ENCODE measurements at places on chromosomes 12 and 14.

- no peak for DNase-seq
Measured at GRCh38 chr12:57679697-57680096, 14.2 kb upstream of the OS9 start.

DNA sequence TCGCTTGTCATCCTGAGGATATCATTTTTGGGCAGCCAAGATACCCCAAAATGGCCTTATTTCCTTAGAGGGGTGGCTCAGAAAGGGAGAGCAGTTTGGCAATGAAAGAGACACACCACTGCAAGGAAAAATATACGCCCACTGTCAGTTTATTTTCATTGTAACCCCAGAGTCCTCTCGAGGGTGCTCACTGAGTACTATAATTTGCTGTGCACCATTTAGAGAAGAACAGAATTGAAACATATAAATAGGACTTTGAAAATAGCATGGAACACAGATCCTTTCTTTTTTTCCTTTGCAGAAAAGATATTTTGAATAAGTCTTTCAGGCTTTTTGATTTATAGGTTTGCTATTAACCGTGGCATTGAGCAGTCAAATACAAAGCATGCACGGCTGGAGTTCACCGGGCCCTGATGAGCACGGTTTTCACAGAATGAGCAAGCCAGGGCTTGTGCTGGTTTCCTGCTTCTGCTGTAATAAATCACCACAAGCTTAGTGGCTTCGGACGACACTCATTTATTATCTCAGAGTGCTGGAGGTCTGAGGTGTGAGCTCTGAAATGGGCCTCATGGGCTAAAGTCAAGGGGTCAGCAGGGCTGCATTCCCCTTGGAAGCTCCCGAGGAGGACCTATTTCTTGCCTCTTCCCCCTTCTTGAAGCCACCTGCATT lies 152.3 kb downstream of the ZNF664 start:
- no peak for DNase-seq

GRCh38 chr14:65100922-65101541 lies 1.3 kb downstream of the MAX start:
- DNase-seq = no peak

DNA sequence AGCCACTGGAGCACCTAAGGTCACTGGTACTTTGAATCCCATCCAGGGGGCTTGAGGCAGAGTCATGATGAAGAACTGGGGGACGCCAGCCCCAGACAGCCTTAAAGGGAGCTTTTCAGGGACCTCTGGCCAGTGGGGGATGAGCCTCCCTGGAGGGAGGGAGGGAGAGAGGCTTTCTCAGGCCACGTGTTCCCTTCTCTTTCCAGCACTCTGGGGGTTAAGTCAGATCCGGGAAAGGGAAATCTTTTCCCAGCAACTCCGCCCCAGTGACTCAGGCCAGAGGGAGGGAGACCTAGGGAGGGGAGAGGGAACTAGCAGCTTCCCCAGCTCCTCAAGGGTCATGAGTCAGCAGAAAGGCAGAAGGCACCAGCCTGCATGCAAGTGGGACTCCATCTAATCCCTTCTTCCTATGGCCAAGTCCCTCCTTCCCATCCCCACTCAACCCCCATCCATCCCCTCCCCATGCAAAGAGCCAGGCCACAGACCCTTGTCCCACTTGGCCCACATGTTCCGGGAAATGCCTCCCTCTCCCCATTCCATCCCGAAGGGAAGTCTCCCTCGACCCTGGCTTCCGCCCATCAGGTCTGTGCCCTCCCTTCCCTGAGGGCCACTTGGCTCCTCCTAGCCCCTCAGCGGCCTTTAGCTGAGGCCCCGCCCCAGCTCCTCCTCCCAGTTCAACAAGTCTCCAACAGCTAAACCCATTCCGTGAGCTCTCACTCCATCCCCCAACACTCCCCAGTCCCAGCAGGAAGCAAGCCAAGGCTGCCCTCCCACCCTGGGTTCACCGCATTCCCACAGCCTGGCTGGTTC lies 5.6 kb downstream of the TNFRSF1A start:
- peak; percentile 45 for DNase-seq

DNA sequence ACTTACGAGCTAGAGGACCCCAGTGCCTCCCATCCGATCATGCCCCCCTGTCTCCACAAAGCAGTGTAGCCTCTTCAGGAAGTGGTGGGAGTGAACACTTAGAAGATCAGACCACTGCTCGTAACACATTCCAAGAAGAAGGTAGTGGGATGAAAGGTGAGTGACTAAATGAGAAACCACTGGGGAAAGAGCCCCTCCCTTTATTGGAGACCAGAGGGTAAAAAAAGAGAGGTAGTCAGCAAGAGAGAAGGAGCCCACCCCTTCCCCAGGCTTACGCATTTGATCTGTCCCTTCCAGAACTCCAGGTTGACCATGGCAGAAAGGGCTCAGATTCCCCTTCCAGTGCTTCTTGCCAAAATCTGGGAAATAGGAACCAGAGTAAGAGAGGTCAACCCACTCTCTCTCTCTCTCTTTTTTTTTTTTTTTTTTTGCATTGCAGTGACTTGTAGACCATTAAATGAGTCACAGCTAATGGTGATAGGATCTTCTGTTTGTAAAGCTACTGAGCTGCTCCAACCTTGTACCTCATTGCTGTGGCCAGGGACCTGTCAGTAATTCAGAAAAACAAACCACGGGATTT lies 165.4 kb downstream of the GCH1 start:
- DNase-seq = no peak

DNA sequence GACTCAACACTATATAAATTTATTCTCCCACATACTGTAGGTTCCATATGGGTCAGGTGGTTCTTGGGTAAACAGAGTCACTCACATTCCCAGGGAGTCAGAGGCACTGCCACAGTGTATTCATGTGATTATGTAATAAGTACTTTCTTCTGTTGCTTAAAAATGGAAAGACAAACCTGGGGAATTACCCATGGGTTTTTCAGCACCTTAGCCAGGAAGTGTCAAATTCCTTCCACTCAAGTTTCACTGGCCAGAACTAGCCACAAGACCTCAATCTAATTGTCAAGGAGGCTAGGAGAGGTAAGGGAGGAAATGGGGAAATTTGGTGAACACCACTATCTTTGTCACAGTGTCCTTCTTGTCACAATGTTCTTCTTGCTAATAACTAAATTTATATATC lies 333.2 kb upstream of the MDGA2 start:
- DNase-seq = no peak

DNA sequence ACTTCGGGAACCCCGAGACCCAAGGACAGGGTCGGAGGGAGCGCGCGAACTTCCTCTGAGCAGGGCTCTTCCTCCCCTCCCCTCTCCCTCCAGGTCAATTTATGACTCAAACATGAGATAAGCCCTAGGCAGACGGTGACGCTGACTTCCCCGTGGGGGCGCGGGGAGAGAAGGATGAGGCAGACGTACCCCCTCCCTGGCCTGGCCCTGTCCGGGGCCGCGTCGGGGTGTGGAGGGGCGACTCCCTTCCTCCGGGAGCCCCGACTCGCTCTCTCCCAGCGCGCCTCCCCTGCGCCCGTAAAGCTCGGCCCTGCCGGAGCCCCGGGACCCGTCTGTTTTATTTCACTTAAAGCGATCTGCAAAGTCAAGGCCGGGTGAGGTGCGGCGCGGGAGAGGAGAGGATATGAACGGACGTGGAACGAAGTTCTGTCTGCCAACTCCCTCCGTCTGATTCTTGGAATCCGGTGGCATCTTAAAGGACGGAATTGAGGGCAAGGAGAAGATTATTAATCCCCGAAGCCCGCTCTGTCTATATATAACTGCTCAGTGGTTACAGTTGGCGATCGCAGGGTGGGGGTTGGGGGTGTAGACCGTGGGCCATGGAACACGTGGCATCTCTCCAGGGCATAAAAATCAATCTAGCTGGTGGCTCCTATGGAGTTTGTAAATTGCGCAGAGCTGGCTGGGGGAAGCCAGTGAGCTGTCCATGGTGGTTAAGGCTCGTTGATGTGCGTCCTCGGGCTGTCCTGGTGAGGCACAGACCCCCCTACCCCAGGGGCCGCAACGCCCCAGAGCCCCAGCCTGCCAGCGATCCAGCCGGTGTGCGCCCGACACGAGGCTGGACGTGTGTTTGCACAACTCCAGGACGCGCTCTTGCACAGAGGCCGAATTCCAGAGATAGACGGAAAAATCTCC lies 2.9 kb upstream of the PTHLH start:
- peak; percentile 25 for DNase-seq

GRCh38 chr12:65905405-65905804 lies 81.1 kb downstream of the HMGA2 start:
- no peak for DNase-seq

DNA sequence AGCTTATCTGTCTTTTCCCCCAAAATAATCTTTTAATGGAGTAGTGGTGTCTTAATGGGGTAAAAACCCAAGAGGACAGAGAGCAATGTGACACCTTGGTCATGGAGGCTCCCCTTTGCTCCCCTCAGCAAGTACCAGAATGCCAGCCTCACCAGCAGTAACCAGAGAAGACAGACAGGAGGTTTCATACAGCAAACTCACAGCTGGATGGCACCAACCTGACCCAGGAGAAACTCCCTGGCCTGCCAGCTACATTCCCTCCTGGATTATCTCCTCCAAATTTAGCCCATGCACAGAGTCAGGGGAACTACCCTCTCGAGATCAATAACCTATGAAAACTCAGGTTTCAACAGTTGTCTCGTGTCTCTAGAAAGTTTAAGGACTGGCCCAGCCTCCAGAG lies 15.9 kb downstream of the BHLHE41 start:
- DNase-seq = no peak

GRCh38 chr12:53069621-53070410 lies 9.4 kb downstream of the SPRYD3 start:
- no peak for DNase-seq

- DNase-seq = no peak
Measured at GRCh38 chr14:61183196-61183885, 97.8 kb downstream of the TMEM30B start.

- no peak for DNase-seq
Measured at GRCh38 chr14:56149151-56149550, 30.9 kb downstream of the PELI2 start.

- no peak for DNase-seq
Measured at GRCh38 chr14:50961605-50962221, 17.4 kb upstream of the PYGL start.

DNA sequence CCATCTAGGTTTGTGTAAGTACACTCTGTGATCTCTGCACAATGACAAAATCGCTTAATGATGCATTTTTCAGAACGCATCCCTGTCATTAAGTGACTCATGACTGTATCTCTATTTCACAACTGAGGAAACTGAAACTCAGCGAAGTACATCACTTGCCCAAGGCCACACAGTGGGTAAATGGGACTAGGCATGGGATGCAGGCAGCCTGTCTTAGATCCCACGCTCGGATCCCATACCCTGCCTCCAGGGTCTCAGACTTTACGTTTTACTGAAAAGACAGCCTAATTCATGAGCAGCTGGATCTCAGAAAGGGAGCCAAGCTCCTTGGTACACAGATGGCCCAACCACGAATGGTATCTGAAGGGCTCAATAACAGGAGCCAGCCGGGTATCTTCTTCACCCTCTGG lies 2.4 kb upstream of the MLEC start:
- DNase-seq = no peak

DNA sequence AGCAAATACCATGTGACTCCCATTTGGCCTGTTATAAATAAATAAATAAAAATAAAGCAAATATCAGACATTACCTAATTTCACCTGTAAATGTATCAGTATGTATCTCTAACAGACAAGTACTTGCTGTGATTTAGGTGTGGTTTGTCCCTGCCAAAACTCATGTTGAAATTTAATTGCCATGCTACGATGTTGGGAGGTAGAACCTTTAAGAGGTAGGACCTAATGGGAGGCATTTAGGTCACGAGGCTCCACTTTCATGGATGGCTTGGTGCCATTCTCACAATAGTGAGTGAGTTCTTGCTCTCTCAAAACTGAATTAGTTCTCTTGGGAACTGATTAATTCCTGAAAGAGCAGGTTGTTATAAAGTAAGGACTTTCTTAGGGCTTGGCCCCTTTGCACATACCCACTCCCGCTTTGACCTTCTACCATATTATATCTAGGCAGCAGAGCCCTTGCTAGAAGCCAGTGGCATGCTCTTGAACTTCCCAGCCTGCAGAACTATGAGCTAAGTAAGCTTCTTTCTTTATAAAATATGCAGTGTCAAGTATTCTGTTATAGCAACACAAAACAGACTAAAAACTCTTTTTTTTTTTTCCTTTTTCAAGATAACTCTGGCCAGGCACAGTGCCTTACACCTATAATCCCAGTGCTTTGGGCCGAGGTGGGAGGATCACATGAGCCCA lies 26.0 kb downstream of the VEZT start:
- no peak for DNase-seq

- DNase-seq = no peak
Measured at GRCh38 chr14:73455294-73455693, 3.1 kb downstream of the NUMB start.

DNA sequence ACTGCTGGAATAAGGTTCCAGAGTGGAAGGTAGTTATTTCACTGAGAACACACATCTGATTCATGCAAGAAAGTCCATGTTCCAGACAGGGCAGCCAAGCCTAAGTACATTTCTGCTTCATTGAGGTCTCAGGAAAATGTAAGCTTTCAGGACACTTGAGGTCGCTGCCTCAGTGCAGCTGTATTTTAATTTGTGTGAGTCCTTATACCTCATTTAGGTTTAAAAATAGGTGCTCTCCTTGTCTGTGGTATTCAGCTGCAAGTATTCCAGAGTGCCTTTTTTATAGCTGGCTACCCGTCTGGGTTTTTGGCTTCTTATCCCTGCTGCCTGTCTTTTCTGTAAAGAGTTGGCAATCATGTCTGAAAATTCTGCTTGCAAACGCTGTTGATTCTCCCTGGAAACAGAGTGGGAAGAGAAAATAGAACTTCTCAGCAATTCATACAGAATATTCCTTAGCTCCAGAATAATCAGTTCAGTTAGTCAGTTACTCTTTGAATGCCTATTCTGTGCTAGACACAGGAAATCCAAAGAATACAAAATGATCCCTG lies 45.3 kb upstream of the PLBD1 start:
- DNase-seq = no peak

GRCh38 chr12:44972746-44973421 lies 78.0 kb downstream of the DBX2 start:
- no peak for DNase-seq

- DNase-seq = no peak
Measured at GRCh38 chr14:63282997-63283883, 35.5 kb downstream of the GPHB5 start.

- DNase-seq = no peak
Measured at GRCh38 chr14:32709027-32709426, 229.7 kb upstream of the NPAS3 start.

GRCh38 chr12:106345746-106346145 lies 11.8 kb upstream of the POLR3B start:
- no peak for DNase-seq

GRCh38 chr12:5789469-5789968 lies 155.5 kb downstream of the ANO2 start:
- DNase-seq = no peak

- no peak for DNase-seq
Measured at GRCh38 chr12:92110083-92110640, 35.5 kb downstream of the BTG1 start.

Data from stimulated activated CD4-positive, alpha-beta T cell treated with anti-CD3 and anti-CD28 coated beads, Interleukin-4, amount 100 ng/mL, for 4 hours (primary cell).